ENCODE measurements at places on chromosomes 12 and 14.
A peak's percentile ranks its signal among the peaks of the same experiment; 100 is the strongest.

DNA sequence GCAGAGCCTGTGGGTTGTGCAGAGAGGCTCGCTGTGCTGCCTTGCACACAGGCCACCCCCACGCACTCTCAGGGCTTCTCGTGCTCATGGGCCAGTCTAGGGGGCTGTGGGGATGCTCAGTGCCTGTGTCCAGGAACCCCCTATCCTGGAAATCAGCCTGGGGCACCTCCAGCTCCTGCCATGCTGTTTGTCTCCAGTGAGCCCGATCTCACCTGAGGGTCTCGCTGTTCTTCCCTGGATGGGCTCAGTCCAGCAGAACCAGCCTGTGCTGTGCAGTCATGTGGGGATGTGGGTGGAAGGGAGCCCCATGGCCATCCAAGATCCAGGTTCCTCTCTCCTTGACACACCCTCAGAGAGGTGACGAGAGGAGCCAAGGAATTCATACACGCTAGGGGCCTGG lies 26.7 kb downstream of the SERPINA1 start:
- no peak for DNase-seq

GRCh38 chr12:5792343-5792742 lies 152.7 kb downstream of the ANO2 start:
- no peak for DNase-seq

DNA sequence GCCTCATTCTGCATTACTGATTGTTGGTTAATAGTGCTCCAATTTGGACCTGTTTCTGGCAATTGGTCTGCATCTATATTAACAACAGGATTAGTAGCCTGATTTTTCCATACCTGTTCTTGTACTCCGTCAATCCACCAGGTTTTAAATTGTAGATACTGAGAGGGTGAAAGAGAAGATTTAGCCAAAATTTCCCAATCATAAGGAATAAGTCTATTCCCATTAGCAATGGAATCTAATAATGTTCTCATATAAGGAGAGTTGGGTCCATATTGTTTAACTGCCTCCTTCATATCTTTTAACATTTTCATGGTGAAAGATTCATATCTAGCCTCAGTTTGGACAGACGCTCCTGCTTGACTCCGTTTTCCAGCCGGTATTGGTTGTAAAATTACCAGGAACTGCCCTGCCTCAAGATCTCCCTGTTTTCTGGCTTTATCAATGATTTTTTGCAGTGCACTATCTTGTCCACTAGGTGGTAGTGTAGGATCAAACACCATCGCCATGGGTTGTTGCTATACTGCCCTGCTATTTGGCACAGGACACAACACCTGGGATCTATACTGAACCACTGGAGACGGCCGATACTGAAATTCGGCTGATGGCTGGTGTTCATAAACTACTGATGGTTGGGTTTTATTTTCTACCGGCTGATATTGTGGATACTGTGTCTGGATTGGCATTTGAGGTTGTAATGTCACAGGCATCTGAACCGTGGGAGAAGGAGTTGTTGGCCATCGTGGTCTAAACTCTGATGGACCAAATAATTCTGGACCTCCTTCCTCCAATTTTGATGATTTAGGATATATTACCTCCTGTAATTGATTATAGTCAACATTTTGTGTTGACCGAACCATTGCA lies 25.2 kb downstream of the DHRS4L2 start:
- peak; percentile 63 for DNase-seq

DNA sequence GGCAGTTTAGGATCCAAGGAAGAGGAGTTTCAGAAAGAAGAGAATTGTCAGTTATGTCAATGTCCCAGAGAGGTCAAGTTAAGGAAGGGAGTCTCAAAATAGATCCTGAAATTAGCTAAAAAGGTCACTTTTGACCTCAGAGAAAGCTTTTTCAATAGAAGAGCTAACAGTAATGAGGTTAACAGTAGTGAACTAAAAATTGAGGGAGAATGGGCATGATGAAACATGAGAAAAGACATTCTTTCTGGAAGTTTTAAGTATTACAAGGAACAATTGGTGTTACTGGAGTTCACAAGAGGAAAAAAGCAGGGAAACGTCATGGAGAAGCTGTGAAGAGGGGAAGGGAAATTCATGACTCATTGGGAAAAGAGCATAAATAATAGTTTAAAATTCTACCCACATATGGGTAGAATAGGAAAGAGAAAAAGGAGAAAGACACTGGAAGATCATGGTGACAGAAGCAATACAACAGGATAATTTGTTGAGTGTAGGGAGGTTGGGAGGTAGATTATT lies 381.2 kb upstream of the FAR2 start:
- DNase-seq, result no peak

GRCh38 chr14:71751264-71751663 lies 181.0 kb upstream of the RGS6 start:
- no peak for DNase-seq

DNA sequence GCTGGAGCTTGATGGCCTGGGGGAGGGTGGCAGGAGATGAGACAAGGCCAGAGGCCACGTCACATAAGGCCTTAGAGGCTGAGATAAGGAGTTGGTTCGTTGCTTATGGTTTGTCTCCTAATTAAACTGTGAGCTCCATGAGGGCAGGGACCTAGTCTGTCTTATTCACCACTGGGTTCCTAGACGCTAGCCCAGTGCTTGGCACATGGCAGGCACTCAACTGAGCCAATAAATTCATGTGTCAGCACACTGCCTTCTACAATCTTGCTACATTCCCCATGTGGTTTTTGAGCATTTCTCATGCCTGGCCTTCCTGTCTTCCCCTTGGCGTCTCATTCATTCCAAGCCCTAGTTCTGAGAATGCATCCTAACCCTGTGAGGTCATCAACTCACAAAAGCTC lies 92.5 kb upstream of the MED13L start:
- no peak for DNase-seq

- DNase-seq, result no peak
These were observed 15.2 kb downstream of the ARL6IP4 start for GRCh38 chr12:122995503-122996187.

DNA sequence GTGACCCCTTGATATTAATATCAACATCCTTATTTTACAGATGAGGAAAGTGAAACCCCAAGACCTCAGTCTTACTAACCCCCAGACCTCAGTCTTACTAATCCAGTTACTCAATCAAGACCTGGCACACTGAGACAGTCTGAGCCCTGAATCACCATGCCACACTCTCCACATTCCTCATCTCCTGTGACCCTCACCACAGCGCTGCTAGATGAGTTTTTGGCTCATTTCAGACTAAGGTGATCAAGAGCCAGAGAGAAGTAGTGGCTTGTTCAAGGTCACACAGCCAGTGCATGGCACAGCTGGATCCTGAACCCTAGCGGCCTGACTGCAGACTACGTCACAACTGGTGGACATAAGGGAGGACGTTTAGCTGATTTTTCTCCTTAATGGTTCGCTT lies 579.2 kb downstream of the BCL11B start:
- no peak for DNase-seq

DNA sequence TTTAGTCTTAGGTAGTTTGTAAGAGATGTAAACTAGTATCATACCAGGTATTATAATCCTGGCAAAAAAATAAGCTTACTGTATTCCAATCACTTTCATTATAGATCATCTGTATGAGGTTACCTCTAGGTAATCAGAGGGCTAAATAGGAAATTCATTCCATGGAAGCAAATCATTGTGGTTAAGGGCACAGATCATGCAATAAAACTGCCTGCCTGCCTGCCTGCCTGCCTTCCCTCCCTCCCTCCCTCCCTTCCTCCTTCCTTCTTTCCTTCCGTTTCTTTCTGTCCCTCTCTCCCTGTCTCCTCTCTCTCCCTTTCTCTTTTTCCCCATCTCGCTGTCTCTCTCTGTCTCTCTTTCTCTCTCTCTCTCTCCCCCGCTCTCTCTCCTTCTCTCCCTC lies 3.2 kb upstream of the CLEC9A start:
- DNase-seq, result no peak

DNA sequence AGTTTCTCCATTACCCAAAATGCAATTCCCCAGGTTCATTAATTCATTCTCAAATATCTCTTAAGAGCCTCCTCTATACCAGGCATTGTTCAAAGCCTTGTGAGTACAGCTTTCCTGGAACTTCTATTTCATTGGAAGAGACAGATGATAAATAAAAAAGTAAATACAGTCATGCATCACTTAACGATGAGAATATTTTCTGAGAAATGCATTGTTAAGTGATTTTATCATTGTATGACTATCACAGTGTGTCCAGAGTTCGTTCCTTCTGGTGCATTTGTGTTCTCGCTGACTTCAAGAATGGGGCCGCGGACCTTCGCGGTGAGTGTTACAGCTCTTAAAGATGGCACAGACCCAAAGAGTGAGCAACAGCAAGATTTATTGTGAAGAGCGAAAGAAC lies 66.0 kb downstream of the ANO4 start:
- no peak for DNase-seq

- DNase-seq, result no peak
These were observed 24.3 kb downstream of the UBR7 start for GRCh38 chr14:93231129-93231979.

- no peak for DNase-seq
These were observed 71.2 kb downstream of the SLC38A4 start for GRCh38 chr12:46754550-46754949.

DNA sequence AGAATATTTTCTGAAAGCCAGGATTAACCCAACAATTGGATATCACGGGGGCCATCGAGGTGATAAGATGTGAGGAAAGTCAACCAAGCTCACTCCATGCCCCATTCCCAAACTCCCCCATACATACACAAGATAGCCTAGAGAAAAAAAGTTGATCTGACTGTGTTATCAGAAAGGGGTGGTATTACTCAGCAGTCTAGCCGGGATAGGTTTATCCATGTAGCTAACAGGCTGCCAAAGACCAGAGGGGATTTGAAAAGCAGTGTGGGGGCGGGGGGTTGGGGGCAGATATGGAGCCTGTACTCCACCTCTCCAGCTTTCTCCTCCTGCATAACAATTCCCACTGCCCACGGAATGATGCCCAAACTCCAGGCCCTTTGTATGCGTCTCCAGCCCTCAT lies 13.2 kb upstream of the MAP1LC3B2 start:
- no peak for DNase-seq

- no peak for DNase-seq
These were observed 208.7 kb downstream of the EGLN3 start for GRCh38 chr14:33742166-33742565.

DNA sequence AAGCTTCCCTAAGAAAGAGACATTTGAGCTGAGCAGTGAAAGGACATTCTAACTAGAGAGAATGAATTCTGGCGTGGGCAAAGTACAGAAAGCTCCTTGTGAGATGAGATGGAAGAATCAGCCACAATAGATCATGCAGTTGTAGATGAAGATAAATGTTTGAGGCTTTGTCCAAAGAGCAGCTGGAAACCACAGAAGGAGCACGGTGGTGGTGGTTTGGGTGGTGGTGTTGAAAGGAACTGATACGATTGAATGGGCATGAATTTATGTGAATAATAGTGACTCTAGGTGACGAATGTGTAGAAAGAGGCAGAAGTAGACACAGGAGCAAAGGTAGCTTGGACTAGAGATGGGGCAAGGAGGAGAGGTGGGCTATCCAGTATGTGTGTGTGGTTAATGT lies 260.5 kb upstream of the TMTC1 start:
- DNase-seq, result no peak

- no peak for DNase-seq
These were observed 12.2 kb downstream of the ACTN1 start for GRCh38 chr14:68966872-68967301.

GRCh38 chr12:5927732-5928516 lies 17.1 kb downstream of the ANO2 start:
- no peak for DNase-seq

DNA sequence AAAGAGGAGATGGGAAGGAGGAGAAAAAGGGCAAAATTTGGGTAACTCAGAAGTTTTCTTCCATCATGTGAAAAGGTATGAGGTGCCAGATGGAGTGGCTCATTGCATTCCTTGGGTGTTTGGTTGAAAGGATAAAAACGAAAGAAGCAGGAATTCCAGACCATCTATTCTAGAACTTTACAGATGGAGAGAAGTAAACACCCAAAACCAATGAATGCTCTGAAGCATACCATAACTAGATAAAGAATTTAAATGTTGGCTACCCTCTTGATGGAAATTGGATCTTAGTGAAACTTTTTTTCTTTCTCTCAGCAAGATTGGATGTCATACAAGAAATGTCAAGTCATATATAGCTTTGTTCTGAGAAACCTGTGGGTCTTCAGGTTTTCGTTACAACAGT lies 175.6 kb upstream of the FAR2 start:
- DNase-seq, result no peak

DNA sequence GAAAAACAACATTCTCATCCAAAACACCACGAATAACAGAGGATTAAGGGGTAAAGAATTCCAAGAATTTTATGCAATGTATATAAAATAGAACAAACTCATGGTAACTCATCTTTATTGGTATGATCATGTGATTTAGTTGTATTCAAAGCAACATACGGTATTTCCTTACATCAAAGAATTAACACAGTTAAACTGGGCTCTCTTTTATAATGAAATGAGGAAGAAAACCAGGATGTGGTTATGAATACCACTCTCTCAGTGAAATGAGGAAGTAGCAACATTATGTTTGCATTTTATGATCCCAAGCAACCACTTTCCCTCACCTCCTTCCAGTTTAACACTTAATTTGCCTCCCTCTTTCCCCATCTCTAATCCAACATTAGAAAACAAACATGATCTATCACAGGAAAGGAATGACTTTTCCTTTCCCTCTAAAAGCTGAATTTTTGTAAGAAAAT lies 22.9 kb downstream of the SPTLC2 start:
- no peak for DNase-seq

- DNase-seq, result no peak
These were observed 186.8 kb downstream of the FUT8 start for GRCh38 chr14:65599375-65599774.

DNA sequence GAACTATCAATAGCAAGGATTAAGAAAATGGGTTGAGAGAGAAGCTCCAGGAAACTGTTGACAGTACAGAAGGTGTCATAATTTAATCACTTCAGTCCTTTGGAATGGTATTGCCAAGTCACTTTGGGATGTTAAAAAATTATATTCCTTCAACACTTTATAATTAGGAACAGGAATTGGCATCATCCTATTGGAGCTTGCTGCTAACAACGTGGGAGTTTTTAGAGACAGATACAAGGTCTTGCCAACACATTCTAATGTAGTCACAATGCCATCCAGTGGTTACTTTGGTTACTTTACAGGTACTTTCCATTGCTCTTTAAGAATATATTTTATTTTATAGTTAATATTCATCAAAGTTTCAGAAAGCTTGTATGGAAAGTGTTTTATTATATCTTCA lies 310.1 kb downstream of the SYT1 start:
- no peak for DNase-seq

GRCh38 chr12:54991991-54992375 lies 7.4 kb upstream of the TESPA1 start:
- DNase-seq, result no peak

- DNase-seq, result peak; percentile 85
These were observed 536 bp upstream of the WNT1 start for GRCh38 chr12:48977290-48978281.

- no peak for DNase-seq
These were observed 2.1 kb upstream of the PTPRQ start for GRCh38 chr12:80441921-80442320.
